Activated effector memory CD4-positive, alpha-beta T cell treated with anti-CD3 and anti-CD28 coated beads, Interleukin-2, amount 50 U/mL, for 16 hours (primary cell): ENCODE measurements at places on chromosomes 7 and 10.

- DNase-seq: no peak
These were observed 40.6 kb upstream of the HBP1 start for GRCh38 chr7:107128217-107128616.

- no peak for DNase-seq
These were observed 2.3 kb upstream of the CUZD1 start for GRCh38 chr10:122847782-122848604.

DNA sequence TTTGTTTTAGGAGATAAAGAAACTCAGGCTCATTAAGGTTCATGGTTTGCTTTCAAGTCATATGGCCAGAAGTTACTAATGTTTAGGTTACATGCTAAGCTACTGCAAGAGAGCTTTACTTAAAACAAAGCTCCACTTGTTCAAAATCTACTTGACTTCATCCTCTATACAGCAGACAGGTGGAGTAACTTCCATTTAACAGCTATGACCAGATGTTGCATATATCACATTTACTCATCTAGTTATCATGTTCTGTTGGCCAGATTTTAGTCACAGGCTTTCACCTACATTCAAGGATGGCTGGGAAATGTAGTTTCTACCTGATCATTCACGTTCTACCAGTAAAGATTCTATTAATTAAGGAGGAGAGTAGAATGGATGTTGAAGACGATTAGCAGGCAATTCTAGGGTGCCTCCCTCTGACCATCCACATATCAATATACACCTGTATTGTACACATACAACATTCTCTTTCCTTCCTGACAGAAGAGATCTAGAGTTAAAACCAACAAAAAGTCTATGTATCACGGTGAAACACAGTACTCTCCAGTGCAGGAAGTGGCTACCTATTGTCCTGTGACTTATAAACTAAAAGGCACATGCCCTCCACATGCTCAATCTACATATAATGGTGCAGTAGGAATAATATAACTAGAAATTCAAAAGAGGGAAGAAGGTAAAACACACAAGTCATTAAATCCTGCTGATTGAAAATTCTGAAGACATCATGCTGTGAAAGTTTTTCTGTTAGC lies 488.0 kb downstream of the MDFIC start:
- DNase-seq: no peak

GRCh38 chr10:63707254-63707910 lies 186.2 kb downstream of the REEP3 start:
- DNase-seq: no peak

DNA sequence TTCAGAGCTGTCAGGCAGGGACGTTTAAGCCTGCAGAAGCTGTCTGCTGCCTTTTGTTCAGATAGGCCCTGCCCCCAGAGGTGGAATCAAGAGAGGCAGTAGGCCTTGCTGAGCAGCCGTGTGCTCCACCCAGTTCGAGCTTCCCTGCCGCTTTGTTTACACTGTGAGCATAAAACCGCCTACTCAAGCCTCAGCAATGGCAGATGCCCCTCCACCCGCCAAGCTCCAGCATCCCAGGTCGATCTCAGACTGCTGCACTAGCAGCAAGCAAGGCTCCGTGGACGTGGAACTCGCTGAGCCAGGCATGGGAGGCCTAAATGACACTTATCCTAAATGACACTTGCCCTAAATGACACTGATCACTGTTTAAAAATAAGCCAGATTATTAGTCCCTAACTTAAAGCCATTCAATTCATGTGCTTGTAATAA lies 6.8 kb upstream of the ASB15 start:
- no peak for DNase-seq

- DNase-seq: no peak
These were observed 38.8 kb downstream of the FIGNL1 start for GRCh38 chr7:50411332-50411731.

GRCh38 chr10:132350391-132350790 lies 18.4 kb downstream of the LRRC27 start:
- no peak for DNase-seq

DNA sequence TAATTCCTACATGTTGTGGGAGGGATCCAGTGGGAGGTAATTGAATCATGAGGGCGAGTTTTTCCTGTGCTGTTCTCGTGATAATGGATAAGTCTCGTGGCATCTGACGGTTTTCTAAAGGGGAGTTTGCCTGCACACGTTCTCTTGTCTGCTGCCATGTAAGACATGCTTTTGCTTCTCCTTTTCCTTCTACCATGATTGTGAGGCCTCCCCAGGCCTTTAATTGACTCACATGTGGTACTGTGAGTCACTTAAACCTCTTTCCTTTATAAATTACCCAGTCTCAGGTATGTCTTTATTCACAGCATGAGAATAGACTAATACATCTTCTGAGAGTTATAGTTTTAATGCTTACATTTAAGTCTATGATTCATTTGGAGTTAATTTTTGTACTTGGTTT lies 22.6 kb upstream of the CPN1 start:
- DNase-seq: no peak

- DNase-seq: no peak
These were observed 612.1 kb downstream of the AUTS2 start for GRCh38 chr7:70210200-70210935.

DNA sequence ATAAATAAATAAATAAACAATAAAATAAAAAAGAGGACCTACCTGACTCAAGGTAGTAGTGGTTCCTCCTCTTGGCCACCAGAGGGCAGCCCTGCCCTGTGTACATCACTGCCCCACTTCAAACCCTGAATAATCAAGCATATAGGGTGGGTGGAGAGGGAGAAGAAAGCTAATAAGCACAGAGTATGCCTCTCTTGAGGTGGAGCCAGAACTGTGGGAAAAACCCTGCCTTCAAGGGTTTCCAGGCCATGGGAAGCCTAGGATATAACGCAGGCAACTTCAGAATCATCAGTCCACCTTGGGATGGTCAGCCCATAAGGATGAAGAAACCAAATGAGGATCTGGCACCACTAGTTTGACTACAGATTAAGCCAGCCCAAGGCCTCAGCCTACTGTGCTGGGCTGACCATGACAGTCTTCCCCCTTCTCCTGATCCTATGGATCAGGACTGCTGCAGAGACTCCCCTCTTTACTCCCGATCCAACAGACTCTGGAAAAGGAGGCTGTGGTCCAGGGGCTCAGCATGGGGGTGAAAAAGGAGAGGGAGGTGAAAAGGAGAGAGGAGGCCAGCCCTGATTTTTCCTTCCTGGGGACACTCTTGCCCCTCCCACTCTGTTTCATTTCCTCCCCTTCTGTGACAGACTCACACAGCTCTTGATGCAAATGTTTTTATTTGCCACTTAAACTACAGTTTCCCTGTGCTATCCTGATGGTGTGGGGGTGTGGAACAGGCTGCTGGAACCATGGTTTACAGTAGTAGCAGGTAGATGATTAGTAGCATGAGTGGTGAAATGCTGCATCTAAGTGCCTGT lies 10.1 kb downstream of the AVPI1 start:
- peak; percentile 80 for DNase-seq

- DNase-seq: peak; percentile 82
These were observed 65.7 kb downstream of the VWA2 start for GRCh38 chr10:114304571-114305421.

GRCh38 chr7:151045262-151045661 lies 3.1 kb upstream of the ASIC3 start:
- DNase-seq: no peak

DNA sequence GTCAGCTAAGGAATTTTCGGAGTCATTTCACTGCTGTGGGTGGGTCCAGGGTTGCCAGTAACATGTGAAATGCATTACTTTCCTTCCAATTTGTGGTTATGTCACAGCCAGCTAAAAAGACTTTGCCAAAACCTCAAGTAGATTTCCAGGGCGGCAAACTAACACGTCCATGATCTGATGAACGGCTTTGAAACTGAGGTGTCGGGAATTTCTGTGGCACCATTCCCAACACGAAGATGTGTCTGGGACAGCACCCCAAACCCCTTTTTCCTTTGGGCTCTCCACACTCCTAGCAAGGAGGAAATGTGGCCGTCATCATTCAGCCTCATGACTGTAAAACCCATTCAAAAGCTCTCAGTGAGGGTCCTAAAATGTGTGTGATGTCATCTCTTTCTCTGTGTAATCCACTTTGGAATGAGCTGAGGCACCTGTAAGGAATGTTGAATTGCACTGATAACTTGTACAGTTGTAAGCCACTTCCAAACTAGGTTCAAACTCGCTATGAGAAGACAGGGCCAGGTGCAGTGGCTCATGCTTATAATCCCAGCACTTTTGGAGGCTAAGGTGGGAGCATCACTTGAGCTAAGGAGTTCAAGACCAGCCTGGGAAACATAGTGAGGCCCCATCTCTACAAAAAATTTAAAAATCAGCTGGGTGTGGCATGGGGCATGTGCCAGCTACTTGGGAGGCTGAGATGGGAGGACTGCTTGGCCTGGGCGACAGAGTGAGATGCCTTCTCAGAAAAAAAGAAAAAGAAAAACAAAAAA lies 146.1 kb upstream of the FRMD4A start:
- no peak for DNase-seq

- no peak for DNase-seq
These were observed 300.0 kb upstream of the C7orf33 start for GRCh38 chr7:148290538-148290937.
